Effector memory CD4-positive, alpha-beta T cell (primary cell): ENCODE measurements at places on chromosomes 3 and 15.

- no peak for DNase-seq
Measured at GRCh38 chr3:131619821-131620220, 117.0 kb upstream of the MRPL3 start.

DNA sequence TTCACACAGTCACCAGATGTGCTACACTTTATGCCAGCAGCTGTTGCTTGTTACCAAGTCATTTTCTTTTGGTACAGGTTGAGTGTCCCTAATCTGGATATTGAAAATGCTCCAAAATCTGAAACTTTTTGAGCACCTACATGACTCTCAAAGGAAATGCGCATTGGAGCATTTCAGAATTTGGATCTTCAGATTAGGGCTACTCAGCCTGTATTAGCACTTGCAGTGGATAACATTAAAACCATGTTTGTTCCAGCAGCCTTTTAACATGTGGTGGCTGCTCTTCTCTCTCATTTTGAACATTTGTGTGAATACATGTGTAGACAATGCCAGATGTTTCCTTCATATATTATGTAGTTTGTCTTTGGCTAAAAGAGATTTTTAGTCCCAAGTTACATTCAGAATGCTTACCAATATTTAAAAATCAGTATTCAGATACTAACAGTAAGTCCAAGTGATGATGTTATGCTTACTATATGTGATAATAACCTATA lies 230.9 kb upstream of the UBE2E1 start:
- no peak for DNase-seq

- DNase-seq, result no peak
Measured at GRCh38 chr15:33888176-33888575, 80.1 kb upstream of the CHRM5 start.

DNA sequence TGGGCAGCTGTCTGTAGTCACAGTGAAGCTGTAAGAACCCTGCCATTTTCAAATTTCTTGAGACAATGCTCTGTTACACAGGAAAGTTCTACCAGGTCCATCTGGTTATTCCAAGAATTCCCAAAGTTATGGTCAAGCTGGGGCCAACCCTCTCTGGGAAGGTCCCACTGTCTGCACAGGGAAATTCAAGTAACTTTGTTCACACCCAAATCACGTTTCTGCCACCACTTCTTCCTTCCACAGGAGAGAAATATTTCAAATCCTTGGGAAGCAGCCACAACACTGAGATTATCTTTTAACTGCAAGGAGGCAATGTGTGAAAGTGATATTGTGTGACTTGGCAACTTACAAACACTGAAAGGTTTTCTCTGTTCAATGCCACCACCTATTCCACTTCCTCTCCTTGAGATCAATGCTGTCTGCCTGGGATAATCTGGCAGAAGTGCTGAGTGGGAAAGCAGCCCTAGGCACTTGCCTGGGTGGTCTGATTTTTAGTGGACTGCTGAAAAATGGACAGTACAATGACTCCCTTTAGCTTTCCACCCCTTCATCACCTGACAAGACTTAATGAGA lies 5.6 kb downstream of the SCAMP2 start:
- DNase-seq, result no peak

DNA sequence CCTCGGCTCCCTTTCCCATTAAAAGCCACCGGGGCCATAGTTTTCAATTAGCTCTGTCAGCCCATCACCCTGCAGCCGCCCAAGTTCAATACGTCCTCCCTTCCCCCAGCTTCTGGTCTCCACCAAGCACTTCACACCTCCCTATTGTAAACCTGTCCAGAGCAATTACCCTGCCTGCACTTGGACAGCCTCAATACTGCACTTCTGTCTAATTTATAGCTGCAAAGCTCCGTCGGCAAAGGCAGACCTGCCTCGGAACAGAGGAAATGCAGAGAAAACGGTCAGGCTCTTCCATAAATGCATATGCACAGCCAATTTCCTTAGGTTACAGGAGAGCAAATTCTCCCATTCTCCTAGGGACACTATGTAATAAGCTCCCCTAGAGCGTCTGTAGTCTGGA lies 21.9 kb downstream of the LRIG1 start:
- DNase-seq, result no peak

- no peak for DNase-seq
Measured at GRCh38 chr15:85164841-85165466, 183.3 kb downstream of the PDE8A start.

GRCh38 chr3:67462187-67462586 lies 192.2 kb downstream of the SUCLG2 start:
- no peak for DNase-seq

DNA sequence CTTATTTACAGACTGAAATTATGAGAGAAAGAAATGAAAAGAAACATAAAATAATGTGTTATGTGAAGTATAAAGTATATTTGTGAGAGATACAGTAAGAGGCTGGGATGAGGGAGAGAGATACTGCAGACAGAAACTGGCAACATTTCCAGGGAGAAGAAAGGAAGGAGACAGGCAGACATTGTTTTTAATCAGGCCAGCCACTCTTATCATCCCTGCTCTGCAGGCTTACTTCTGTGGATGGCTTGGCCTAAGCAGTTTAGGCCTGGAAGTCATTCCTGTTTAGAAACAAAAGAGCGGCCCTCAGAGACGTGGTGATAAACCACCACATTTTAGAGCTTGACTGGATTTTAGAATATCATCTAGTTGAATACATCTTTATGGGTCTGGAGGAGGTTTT lies 12.4 kb downstream of the PCCB start:
- DNase-seq, result no peak
